ENCODE measurements at places on chromosomes 4 and X.

- peak; percentile 19 for DNase-seq
Measured at GRCh38 chrX:115968436-115969252, 201.9 kb upstream of the AGTR2 start.

GRCh38 chr4:165403048-165403447 lies 24.2 kb downstream of the CPE start:
- DNase-seq: no peak

GRCh38 chr4:138669479-138670315 lies 345.9 kb upstream of the NOCT start:
- DNase-seq: no peak

DNA sequence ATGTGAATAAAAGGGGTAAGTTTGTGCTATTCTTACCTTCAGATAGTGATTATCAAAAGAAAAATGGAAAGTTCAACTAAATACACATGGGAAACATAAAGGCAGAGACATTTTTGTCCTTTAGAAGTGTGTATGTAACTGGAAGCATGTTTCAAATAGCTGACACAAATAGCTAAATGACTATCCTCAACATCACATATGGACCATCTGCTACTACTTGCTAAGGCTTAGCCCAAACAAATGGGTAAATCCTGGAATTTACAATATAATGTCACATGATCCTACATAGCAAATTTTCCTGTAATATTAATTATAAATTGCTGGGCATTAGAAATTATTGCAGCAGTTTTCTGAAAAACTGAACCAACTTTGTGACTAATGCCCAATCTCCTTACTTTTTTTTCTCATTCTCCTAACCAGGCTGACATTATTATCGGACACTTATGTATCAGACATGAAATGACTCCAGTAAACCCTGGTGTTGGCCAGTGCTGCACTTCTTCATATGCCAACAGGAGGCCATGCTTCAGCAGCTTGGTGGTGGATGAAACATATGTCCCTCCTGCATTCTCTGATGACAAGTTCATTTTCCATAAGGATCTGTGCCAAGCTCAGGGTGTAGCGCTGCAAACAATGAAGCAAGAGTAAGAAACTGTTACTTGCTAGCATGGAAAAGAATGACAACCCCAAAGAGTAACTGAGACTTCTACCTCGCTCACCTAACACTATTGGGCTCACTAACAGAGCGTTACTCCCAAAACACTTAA lies 16.1 kb downstream of the AFP start:
- DNase-seq: no peak

- no peak for DNase-seq
Measured at GRCh38 chr4:32569861-32570260, 1849.7 kb downstream of the PCDH7 start.

GRCh38 chrX:120251471-120252011 lies 929 bp downstream of the ZBTB33 start:
- no peak for DNase-seq

GRCh38 chrX:151516538-151517187 lies 46.8 kb upstream of the PASD1 start:
- no peak for DNase-seq

GRCh38 chrX:138759217-138759943 lies 47.9 kb upstream of the FGF13 start:
- no peak for DNase-seq

- DNase-seq: no peak
Measured at GRCh38 chr4:147560625-147561024, 56.6 kb upstream of the TMEM184C start.

GRCh38 chr4:139483000-139483399 lies 29.1 kb downstream of the RAB33B start:
- DNase-seq: no peak

- DNase-seq: no peak
Measured at GRCh38 chrX:8364369-8365141, 100.1 kb upstream of the VCX3B start.

- DNase-seq: no peak
Measured at GRCh38 chrX:81390237-81390636, 188.3 kb downstream of the SH3BGRL start.

GRCh38 chrX:1592470-1593142 lies 1.2 kb downstream of the AKAP17A start:
- DNase-seq: no peak

GRCh38 chr4:150744570-150744969 lies 162.6 kb downstream of the MAB21L2 start:
- no peak for DNase-seq

DNA sequence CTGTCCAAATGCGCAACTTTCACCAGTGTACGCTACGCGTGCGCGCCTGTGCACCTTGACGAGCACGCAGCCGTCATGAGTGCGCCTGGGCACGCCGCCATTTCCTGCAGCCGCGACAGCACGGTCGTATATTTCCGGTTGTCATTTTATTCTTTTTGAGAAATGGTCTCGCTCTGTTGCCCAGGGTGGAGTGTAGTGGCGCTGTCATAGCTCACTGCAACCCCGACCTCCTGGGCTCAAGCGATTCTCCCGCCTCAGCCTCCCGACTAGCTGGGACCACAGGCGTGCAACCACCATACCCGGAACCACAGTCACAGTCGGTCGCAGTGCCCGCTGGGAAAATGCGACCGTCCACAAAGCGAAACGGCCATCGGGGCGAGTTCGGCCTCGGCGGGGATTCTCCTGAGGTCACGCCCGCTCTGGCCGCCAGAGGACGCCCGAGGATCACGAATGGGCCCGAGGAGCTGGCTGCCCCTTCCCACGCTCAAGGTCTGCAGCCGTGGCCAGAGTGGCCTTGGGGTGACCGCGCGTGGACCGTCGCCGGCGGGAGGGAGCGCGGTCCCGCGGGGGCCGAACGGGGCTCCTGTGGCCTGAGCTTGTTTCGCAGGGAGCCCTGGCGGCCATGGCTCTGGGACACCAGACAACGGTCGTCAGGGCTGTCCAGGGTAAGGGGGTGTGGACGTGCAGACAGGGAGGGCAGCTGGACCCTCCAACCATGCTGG lies 23.7 kb upstream of the PNMA3 start:
- DNase-seq: peak; percentile 9

DNA sequence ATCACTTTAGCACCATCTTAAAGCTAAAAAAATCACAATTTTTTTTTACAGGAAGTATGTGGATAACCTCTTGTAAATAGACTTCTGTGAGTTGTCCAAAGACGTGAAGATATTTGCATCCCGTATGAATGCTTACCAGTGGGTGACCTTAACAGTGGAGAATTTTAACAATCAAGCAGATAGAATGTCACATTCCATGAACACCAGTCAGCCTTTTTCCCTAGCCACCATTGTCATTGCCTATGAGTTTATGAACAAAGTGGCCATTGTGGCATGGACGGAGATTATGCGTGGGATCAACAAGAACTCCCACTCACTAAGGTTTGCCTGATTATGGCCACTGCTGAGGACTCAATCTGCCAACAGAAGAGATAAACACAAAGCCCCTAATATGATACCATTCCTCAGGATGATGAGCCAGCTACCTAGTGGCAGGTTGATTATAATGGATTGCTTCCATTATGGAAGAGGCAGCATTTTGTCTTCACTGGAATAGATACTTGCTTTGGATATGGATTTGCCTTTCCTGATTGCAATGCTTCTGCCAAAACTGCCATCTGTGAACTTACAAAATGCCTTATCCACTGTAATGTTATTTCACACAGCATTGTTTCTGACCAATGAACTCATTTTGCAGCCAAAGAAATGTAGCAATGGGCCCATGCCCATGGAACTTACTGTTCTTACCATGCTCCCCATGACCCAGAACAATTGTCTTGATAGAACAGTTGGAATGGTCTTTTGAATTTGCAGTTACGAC lies 830.9 kb upstream of the NDST4 start:
- no peak for DNase-seq

- no peak for DNase-seq
Measured at GRCh38 chr4:128130621-128131020, 69.5 kb downstream of the LARP1B start.

DNA sequence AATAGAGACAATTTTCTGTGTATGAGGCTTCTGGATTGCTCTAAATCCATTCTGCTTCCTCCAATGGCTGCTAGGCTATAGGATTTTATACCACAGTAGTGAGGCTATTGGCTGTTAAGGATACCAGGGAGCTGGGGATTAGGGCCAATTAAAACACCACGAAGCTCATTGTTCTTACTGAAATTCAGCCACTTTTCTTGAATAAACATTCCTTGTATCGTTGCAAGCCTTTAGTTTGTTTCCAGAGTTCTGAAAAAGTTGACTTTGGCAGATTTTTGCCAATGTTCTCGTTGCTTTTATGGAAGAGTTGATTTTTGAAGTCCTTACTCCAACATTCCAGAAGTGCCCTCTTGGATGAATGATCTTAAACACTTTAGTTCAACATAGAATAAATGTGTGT lies 238.4 kb upstream of the TEX13A start:
- DNase-seq: no peak

- no peak for DNase-seq
Measured at GRCh38 chr4:151339467-151339866, 14.1 kb upstream of the SH3D19 start.

DNA sequence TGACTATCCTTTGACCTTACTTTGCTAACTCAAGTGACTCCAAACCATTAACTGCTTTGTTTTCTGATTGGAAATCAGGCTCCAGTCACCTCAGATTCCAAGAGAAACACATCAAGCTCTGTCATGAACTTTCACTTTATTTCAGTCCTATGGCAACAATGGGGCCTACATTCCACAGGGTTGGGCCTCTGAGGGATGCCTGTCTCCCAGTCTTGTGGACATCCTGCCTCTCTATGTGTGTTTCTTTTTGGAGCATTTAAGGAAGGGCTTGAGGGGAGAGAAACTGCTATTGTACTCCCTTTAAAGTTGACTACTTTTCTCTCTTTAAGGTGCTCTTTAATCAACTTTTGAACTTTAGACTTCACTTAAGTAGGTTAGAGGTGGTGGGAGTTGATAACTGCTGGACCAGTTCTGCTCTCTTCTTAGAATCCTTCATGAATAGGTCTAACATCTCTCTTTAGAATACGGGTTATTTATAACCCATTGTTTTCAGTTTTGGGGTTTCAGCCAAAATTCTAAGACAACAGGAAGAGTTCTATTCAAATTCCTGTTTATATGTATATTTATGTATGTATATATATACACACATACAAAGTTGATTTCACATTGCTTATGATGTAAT lies 274.3 kb upstream of the NR3C2 start:
- DNase-seq: no peak

GRCh38 chr4:186149872-186150271 lies 41.5 kb upstream of the CYP4V2 start:
- no peak for DNase-seq

DNA sequence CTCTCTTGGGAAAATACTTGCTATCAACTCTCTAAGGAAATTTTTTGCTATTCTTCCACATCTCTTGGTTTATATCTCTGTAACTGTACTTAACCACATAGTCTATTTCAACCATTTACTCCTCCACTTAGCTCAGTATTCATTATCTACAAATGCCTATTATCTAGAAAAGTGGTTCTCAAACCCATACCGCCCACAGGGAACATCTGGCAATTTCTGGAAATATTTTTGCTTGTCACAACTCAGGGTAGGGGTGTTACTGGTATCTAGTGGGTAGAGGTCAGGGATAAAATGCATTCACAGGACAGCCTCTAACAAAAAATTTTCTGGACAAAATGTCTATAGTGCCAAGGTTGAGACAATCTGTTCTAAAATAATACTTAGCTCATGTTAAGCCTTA lies 14.4 kb downstream of the ATRX start:
- no peak for DNase-seq

DNA sequence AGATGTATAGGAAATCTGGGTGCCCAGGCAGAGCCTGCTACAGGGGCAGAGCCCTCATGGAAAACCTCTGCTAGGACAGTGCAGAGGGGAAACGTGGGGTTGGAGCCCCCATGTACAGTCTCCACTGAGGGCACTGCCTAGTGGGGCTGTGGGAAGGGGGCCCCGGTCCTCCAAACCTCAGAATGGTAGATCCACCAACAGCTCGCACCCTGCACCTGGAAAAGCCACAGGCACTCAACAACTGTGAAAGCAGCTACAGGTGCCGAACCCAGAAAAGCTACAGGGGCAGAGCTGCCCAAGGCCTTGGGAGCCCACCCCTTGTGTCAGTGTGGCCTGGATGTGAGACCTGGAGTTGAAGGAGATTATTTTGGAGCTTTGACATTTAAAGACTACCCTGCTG lies 5.4 kb upstream of the XPNPEP2 start:
- DNase-seq: no peak

DNA sequence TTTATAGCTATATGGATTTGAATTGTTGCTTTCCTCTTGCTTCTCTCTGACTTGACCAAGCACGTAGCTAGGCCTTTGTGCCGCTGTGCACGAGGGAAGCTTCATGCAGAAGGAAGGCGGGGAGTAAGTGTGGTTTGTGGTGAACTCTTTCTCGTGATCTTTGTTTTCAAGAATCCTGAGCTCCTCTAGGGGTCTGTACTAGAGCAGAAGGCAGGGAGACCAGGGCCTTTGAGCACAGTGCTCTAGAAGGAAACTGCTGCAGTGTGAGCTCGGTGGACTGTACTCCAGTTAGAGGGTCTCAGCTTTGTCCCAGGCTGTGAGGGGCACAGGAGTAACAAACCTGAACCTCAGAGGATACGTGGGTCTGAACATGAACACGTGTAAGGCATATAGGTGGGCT lies 49.0 kb downstream of the AGA start:
- DNase-seq: no peak

GRCh38 chrX:125236955-125237354 lies 82.7 kb upstream of the TEX13C start:
- DNase-seq: no peak

- no peak for DNase-seq
Measured at GRCh38 chr4:47010912-47011446, 17.6 kb upstream of the GABRA4 start.

DNA sequence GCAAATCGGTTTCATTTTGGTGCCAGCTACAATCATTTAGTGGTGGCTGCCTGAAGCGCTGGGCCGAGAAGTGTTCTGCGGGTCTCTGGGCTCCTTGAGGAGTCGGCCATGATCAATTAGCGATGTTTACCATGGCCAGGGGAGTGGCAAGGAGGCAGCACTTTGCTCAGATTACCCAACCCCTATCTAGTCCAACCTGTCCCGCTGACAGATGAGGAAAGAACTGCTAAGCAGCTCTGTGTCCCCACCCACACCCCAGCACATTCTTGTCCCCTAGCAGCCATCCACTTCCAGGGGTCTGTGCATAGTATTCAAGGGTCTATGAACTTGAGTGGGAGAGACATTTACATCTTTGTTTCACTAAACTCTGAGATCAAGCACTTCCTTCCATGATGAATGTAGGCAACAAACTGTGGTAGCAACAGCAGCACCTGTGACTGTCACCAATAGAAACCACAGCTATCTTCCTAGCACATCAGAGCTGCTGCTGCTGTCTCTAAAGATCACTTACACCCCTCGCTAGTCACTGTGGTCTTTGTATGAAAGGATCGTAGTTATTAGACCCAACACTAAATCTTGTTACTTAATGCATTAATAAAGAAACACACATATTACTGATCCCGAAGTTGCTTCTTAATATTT lies 331.6 kb downstream of the BCOR start:
- DNase-seq: no peak

GRCh38 chr4:106588891-106589290 lies 220.3 kb upstream of the GIMD1 start:
- no peak for DNase-seq

All from NCI-H1417 treated with DMSO at 0.1 percent for 48 hours (cell line).